NCI-H460 (cell line): ENCODE measurements at places on chromosomes 2 and 18.

- no peak for DNase-seq
These were observed 240.9 kb downstream of the PRKCE start for GRCh38 chr2:45892425-45892745.

GRCh38 chr18:68940039-68940438 lies 142.2 kb downstream of the CCDC102B start:
- no peak for DNase-seq

GRCh38 chr2:181393472-181393871 lies 63.7 kb upstream of the ITGA4 start:
- DNase-seq = peak; percentile 6

DNA sequence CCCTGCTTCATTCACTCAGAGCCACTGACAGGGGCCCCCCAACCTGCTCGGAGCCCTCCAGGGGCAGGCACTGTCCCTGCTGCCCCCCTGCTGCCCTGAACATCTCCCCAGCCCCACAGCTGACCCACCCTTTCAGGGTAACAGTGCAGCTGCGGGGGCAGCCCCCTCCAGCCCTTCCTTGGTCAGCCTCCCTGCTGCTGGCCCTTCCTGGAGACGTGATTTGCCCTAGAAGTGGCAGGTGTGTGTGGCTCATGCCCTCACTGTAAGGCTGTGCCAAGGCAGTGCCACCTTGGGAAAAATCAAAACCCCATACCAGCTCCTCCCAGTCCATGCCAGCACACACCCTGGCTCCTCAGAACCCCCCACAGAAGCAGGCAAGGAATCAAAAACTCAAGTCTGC lies 184.2 kb upstream of the HDAC4 start:
- DNase-seq = no peak

DNA sequence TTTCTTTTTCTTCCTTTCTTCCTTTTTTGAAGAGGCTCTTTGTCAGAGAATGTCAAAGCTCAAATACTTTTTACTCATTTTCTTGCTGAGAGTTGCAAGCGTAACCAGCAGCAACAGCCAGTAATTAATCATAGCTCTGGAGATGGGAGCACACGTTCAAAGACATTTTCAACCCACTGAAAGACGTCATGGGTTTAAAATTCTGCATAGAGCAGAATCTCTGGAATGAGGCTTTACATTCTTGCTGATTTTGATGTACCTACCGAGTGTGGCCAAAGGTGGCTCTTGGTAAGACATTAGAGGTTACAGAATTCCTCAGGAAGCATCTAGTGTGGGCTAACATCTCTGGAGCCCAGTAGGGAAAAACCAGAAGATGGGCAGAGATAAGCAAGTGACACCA lies 292.5 kb downstream of the MTX2 start:
- no peak for DNase-seq

DNA sequence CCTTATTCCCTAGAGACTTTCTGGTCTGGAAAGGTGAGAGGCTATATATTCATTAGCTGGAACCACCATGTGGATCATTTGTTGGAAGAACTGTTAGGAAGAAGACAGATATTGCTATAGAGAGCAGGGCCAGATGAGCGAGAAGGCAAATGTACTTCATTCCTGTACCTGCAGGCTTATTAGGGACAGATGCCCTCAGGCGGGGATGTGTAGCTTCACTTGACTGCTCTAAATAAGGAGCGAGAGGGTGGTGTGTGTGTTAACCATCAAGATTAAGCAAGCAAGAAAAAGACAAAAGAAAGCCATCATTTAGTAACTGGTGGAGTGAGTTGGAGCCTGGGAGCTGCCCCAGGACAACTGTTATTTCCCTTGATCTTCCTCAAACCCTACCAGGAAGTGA lies 36.4 kb downstream of the NEDD4L start:
- DNase-seq = no peak

- no peak for DNase-seq
These were observed 33.5 kb downstream of the AOX1 start for GRCh38 chr2:200619279-200619678.
